ENCODE measurements at places on chromosomes 5 and 9.
A peak's percentile ranks its signal among the peaks of the same experiment; 100 is the strongest.

DNA sequence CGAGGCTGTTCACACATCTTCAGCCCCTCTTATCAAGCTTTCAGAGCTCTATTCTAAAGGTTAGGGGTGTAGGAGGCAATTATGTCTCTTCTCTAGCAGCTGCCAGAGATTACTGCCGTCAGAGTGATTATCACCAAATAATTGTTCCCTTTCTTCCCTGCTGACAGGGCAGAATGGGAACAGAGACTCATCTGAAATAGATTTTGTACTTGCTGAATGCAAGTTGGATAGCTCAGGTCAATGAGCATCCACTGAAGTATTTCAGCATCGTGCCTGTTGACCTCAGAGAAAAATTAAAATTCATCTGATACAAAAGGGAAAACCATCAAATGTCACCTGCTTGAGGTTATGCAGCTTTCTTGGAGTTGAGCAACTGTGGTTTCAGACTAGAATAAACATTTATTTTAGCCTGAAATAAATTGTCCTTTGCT lies 213.7 kb upstream of the MAP3K1 start:
- no peak for DNase-seq

- no peak for DNase-seq
Observed at GRCh38 chr9:105119156-105119555, 125.3 kb upstream of the SLC44A1 start.

- peak; percentile 41 for DNase-seq
Observed at GRCh38 chr5:77030097-77031071, at the start of gene AGGF1. Gene AGGF1 (plus strand): TSS chr5:77030404. CDS start chr5:77030767, 363 bp downstream.

GRCh38 chr5:3281366-3281765 lies 314.3 kb upstream of the IRX1 start:
- no peak for DNase-seq

DNA sequence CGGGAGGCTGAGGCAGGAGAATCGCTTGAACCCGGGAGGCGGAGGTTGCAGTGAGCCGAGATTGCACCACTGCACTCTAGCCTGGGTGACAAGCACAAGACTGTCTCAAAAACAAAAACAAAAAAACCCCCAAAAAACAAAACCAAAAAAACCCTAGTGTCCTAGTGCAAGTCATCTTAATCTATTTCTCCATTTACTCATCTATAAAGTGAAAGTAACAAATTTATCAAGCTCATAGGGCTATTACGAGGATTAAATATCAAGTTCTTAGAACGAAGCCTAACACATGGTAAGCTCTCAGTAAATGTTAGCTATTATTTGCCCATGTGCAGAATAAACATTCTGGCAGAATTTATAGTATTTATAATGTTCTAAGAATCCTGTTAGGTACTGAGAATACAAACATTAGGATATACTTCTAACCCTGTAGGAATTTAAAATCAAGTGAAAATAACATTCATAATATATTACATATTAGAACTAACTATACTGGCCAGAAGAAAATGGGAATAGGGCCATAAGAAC lies 45.0 kb downstream of the GOLPH3 start:
- no peak for DNase-seq

GRCh38 chr5:65191554-65192135 lies 290.1 kb downstream of the ADAMTS6 start:
- DNase-seq: no peak

DNA sequence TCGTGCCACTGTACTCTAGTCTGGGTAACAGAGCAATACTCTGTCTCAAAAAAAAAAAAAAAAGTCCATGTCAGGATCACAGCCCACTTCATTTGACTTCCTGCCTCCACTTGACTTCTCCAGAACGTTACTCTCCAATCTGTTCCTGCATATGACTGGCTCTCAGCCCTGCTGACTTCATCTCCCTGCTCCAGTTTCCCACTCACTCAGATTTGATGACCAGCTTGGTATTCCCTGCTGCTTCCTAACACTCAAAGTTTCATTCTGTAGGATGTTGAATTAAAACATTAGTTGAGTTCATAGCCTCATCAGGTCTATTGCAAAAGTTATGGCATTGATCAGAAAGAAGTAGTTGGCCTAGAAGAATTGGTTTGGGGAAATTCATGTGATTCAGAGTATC lies 52.3 kb downstream of the UGCG start:
- DNase-seq: no peak

- no peak for DNase-seq
Observed at GRCh38 chr9:103203172-103203571, 208.0 kb downstream of the CYLC2 start.

DNA sequence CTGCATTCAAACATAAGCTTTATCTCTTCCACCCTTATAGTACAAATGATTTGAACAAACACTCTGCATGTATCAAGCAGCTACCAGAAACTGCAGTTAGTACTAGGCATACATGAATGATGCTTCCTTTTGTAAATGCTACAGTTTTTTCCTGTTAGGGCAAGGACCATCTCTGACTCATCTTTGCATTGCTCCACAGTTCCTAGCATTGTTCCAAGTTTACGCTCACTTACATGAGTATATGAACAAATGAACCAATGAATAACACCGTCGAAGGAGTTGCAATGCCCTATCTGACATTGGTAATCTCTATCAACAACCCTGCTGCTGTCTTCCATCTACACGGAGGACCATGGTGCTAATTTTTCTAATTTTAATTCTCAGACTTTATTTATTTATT lies 2.1 kb upstream of the ALDH7A1 start:
- DNase-seq: no peak

DNA sequence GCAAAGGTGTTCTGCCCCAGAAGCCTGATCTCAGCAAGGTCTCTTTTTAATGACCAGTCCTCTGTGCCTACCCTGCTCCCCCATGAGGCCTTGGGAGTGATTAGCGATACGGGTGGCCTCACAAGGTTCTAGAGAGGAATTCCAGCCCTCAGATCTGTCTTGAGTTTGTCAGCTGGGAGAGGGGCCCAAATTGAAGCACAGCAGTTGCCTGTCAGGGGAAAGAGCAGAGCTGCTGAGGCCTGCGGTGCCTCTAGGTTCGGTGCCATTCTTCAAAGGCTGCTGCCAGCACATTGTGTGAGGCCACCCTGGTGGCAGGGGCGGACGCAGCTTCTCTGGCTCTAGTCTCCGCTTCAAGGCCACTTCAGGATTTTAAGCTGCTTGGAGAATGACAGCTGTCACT lies 85.7 kb upstream of the GRIA1 start:
- DNase-seq: no peak

GRCh38 chr5:40277161-40277906 lies 402.4 kb upstream of the PTGER4 start:
- no peak for DNase-seq

DNA sequence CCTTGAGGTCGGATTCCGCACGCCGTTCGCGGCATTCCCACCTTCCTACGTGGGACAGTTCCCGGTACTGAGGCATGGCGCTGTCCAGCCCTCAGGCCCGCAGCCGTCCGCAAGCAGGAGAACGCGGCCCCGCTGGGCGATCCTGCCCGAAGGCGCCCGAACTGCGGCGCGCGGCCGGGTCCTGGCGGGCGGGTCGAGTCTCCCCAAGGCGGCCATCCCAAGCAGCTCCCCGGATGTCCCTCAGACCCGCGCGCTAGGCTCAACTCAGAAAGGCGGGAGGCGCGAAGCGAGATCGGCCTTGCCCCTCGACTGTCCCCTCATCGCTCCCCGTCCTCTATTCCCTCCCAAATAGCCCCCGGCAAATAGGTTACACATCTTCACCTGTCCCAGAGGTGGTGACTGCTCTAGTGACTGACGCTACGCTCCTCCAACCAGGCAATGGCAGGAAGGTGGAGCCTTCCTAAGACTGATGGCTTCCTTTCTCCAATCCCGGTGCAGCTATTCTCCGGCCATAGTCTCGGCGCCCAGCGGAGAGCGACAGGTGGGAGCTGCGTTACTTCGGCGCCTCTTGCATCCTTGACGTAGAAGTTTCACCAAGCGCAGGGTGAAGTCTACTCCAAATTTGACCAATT lies 787 bp upstream of the ANKHD1 start:
- no peak for DNase-seq

DNA sequence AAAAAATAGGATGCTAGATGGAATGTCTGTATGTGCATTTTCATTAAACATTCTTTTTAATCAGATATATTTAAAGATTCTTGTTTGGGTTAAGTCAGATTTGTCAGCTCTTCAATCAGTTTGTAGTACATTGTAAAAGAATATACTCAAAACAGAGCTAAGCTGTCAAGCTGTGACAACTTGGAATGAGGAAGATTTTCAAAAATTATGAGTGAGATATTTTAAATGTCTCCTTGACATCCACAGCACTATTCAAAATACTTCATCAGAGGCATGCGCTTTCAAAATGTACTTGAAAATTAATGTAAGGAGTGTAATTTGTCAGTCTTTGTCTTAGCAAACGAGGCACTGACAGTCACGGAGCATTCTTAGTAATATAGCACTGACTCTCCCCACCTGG lies 182.0 kb downstream of the MAT2B start:
- no peak for DNase-seq

- no peak for DNase-seq
Observed at GRCh38 chr9:38363589-38363925, 28.9 kb upstream of the ALDH1B1 start.

DNA sequence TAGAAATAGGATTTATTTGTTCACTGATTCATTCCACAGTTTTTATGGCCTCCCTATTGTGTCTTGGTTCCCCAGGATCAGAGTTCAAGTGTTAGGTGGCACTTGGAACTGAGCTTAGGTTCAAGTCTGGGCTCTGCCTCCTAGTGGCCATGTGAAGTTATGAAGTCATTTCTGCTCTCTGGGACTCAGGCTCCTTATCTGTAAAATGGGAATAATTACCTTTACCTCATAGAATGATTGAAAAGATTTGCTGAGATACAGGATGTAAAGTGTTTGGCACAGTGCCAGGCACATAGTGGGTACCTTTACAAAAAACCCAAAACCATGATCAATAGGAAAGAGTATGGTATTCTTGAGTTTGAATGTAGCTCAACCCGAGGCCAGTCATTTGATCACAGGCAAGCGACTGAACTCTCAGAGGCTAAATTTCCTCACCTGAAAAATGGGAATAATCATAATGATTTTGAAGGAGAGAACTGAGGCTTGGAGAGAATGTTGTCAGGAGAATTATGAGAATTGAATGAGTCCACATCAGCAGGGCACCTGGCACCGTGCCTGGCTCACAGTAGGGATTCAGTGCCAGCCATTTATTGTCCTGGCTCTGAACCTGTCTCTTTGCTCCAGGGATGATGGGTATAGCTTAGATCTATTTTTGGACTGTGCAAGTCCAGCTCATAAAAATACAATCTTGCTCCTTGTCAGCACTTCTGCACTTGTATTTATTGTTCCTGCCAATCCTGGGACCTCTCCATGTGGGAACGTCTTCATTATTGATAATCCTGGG lies 10.8 kb downstream of the NSG2 start:
- no peak for DNase-seq

DNA sequence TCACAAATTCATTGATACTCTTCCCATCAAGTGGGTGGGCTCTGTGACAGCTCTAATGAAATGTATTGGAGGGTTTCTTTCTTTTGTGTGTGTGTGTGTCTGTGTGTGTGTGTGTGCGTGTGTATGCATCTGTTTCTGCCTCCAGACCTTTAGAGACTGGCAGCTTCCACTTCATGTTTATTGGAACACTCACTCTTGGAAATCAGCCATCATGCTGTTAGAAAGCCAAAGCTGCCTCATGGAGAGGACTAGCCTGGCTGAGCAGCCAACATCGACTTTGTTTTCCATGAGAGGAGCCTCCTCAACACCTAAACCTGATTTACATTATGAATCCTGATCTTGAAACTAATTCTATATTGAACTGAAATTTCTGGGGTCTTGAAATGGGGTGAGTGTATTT lies 128.5 kb upstream of the FAM174A start:
- DNase-seq: no peak

GRCh38 chr5:135497971-135498636 lies 37.7 kb downstream of the NEUROG1 start:
- no peak for DNase-seq

DNA sequence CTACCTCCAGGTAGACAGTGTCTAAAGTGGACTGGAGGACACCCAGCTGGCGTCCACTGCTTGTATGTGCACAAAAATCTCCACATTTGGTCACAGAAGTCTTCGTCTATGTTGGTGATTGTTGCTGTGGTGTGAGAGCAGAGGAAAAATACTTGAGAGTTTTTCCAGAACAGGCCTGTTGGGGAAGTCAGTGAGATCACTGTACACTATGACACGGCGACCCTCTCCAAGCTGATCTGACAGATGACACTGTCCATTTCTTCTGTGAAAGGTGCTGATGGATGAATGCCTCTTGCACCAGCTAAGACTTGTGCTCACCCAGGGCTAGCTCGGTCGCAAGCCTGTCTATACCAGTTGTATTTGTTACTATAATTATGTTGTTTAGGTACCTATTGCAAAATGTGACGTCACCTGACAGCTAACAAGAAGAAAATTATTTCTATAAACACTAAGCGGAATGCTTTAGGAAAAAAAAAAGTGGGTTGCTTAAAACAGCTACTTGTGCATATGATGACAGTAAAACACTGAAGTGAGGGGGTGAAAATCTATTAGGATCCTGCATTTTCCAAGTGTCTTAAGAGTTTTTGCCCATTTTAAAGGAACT lies 142.3 kb downstream of the ROR2 start:
- DNase-seq: no peak

DNA sequence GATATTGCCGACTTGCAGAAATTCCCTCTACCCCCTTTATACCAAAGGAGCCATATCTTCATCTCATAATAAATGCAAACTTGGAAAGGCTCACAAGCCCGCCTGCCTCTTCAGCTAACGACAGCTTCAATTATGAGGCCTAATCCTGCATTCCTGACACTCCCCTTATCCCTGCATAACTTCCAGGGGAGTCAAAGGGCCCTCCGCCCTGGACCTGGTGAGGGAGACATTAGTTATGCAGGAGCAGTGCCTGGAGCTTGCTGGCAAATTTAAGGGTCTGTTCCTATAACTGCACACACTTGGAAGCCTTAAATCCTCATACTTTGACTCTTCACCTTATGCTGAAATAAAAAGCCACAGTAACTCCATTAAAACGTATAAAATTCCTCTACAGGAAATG lies 617.9 kb downstream of the BNC2 start:
- no peak for DNase-seq

DNA sequence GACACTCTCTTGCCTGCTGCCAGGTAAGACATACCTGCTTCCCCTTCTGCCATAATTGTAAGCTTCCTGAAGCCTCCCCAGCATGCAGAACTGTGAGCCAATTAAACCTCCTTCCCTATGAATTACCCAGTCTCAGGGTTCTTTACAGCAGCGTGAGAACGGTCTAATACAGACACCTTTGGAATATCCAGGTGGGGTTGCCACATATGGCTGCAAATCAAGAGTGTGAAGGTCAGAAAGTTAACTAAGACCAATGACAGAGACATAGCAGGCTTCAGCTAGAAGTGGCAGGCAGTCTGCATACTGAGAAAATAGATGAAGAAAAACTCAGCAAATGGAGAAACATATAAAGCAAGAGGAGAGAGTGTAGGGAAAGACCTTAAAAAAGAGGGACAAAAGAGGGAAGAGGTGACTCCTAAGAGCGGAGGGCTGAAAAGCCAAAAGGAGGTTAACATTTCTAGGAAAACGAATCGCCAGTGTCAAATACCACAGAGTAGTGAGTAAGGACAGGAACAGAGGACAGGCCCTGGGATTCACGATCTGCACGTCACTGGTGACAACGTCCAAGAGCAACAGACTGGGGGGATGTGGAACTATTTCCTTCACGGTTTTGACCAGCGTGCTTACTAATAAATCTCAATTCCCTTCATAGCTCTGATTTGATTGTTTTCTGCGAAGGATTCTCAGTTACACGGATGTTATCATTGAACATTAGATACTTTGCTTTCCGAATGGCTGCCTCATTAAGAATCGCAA lies 1.7 kb upstream of the ACO1 start:
- no peak for DNase-seq
